PC-3 (cell line): ENCODE measurements at places on chromosomes 13 and 19. TPM values are rescaled to one million over a fixed set of nuclear protein-coding genes. Genes with fewer than 3 reads are reported as not detected.

DNA sequence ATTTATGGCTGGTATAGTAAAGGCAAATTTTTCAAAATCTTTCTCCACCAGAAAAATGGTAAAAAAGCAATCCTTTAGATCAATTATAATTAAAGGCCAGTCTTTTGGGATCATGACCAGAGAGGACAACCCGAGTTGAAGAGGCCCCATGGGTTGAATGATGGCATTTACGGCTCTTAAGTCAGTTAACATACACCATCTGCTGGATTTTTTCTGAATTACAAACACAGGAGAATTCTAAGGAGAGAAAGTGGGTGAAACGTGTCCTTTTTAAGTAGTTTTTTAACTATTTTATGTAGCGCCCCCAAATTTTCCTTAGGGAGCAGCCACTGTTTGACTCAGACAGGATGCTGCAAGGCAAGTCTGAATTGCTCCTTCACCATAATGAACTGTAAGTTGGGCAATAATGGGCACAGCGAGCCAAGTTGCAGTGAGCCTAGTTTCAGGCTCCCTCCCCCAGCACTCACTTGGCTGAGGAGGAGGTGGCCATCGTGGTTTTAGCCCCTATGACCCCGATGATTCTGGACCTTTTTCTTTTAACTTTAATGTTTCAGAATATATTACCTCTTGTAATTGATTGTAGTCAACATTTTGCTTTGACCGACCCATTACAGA, 13.6 kb upstream of the ZNF611 start:
- H3K27me3 ChIP-seq, result no peaks in the 10 kb centered on the region
- H3K4me3 ChIP-seq, result no peak overlapping the region
- no peaks in the 10 kb centered on the region for H3K4me1 ChIP-seq
- DNase-seq, result peak; percentile 67
- no peaks in the 10 kb centered on the region for H3K36me3 ChIP-seq

GRCh38 chr13:20000062-20000552, 41.6 kb downstream of the ZMYM2 start:
- H3K4me1 ChIP-seq, result no peaks in the 10 kb centered on the region
- peaks cover 34% of the 10 kb centered on the region for H3K36me3 ChIP-seq
- no peak overlapping the region for H3K4me3 ChIP-seq
- H3K27me3 ChIP-seq, result no peaks in the 10 kb centered on the region
- no peak overlapping the region for H3K27ac ChIP-seq
- DNase-seq, result no peak

DNA sequence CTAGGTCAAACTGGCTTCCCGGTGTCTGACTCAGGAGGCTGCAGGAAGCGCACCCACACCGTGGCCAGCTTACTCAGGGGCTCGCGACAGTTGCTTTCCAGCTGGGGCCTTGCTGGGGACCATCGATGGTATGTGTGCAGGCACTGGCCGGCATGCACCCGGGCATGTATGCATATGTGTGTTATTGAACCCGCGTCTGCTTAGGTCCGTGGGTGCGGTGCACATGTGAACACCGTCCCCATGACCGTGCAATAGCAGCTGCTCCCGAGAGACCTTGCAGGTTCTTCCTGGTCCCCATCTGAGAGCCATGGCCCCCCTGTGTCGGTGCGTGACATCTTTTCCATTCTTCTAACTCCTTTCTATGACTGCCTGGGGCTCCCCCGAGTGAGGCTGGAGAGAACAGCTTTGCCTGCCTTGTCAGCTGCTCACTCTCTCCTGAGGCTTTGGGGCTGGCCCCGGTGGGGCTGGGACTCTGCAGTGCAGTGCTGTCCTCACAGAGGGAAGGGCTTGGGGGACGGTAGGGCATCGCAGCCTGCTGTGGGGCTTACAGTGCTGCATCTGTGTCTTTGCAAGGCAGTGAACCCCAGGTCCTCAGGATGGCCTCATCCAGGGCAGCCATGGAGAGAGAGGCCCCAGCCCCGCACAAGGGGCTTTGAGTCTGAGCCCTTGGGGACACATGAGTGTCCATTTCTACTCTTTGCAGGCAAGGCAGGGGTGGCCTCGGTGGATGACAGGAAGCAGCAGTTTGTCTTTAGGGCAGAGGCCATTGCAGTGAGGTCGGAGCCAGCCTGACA, 65.1 kb downstream of the CHST8 start:
- H3K36me3 ChIP-seq, result no peaks in the 10 kb centered on the region
- H3K4me3 ChIP-seq, result no peak overlapping the region
- no peak overlapping the region for H3K27ac ChIP-seq

DNA sequence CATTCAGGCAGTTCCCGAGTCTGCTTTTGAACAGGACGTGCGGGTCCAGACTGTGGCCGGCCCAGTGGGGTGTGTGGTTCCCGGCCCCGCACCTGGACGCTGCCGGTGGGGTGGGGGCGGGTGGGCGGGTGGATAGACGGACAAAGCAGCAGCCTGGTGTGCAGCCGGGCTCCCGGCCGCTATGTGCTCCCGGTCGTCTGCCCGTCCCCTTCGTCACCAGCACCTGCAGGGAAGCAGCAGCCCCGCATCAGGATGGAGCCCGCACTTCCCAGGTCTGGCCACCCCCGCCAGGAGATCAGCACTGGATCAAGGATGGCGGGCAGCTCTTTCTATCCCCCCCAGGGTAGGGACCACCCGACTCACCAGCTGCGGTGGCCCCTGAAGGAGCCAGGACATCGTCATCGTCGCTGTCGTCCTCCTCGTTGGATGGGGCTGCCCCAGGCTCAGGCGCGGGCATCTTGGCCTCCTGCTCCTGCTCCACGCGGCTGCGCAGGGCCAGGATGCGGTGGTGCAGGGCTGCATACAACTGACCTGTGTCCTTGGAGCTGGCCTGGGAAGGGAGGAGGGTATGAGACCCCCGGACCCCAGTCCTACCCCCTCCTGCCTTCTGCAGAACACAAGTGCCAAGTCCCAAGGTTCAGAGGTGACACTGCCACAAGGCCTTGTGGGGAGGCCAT, 3.5 kb downstream of the CAPS start:
- peaks cover 35% of the 10 kb centered on the region for H3K36me3 ChIP-seq
- H3K4me1 ChIP-seq, result peaks cover 28% of the 10 kb centered on the region
- DNase-seq, result no peak
- H3K27me3 ChIP-seq, result no peaks in the 10 kb centered on the region
- no peak overlapping the region for H3K27ac ChIP-seq

DNA sequence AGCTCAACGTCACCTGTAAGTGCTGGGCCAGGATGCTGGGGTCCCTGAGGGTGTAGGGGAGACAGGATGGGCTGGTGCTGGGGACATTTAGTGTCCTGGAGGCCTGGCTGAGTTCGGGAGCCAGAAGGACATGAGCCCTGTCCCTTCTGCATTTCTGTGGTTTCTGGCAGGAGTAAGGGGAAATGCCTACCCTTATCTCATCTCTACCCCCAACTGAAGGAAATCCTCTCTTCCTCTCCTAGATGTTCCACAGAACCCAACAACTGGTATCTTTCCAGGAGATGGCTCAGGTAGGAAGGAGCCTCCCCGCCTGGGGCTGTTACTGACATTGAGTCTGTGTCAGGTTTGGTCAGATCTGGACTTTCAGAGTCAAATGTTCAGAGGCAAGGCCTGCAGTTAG, 1.2 kb downstream of the CD33 start:
- no peak for DNase-seq
- no peak overlapping the region for H3K27ac ChIP-seq
- H3K4me3 ChIP-seq, result no peak overlapping the region

DNA sequence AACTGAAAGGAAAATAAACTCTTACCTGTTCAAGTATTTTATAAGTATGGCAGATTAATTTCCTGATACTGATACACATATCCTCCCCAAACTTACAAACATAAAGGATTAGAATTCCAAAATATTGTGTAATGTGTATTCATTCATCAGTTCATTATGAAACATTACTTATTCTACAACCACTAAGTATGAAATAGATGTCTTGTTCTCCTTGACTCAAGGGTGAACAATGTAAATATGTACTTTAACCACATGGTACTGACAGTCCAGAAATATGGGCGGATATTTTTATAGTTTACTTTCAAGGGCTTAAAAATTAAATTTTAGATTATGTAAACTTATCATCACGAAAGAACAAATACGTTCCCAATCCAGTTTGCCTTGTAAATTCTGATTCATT, 334.0 kb downstream of the LIG4 start:
- no peaks in the 10 kb centered on the region for H3K36me3 ChIP-seq
- H3K27ac ChIP-seq, result peak overlapping the region; percentile 76
- H3K27me3 ChIP-seq, result no peaks in the 10 kb centered on the region
- peak; percentile 89 for DNase-seq
- peak overlapping the region; percentile 34 for H3K4me3 ChIP-seq

DNA sequence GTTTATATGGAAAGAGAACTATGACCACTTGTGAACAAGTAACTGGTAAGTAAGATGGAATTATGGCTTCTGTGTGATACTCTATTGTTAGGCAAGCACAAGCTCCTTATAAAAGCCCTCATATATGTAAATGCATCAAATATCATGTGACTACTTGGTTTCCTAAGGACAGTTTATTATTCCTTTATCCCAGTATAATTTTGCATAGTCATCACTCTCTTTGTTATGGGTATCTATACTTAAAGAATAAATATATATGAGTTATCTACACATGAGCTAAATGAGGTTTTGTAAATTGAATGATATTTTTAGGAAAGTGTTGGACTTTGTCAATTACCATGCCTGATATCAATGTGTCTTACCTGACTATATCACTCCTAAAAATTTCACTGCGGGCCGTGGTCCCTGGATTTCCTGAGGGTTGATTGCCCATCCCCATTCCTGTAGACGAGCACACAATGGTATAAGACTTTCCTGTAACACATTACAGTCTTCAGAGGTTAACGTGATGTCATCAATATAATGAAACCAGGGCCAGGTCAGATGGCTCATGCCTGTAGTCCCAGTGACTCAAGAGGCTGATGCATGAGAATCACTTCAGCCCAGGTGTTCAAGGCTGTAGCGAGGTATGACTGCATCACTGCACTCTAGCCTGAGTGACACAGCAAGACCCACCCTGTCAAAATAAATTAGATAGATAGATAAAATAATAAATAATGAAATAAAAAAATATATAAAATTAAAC, 20.7 kb downstream of the ZNF844 start:
- no peaks in the 10 kb centered on the region for H3K4me1 ChIP-seq
- no peak for DNase-seq
- H3K4me3 ChIP-seq, result no peak overlapping the region
- no peaks in the 10 kb centered on the region for H3K27me3 ChIP-seq

DNA sequence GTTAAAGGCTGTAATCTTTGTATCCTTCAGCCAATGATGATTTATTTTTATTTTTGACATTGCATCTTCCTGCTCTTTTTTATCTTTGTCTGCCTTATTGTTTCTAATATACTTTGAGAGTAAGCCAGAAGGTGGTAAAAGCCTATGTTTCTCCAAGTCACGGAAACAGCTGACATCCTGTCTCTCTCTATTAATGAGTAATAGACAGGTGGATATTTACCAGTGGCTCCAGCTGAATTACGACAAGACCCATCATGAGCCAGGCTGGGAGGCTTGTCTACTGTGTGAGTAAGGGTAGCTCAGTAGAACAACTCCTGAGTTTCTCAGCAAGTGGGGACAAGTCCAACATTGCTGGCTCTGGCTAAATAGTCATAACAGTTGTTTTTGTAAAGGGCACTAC, 166.6 kb downstream of the NDFIP2 start:
- H3K4me1 ChIP-seq, result no peaks in the 10 kb centered on the region
- no peaks in the 10 kb centered on the region for H3K27me3 ChIP-seq
- peak; percentile 7 for DNase-seq
- H3K27ac ChIP-seq, result no peak overlapping the region

The CILP2 gene
- 2.0 and 2.5 TPM in 2 replicates for total RNA-seq
